Stimulated activated CD4-positive, alpha-beta T cell treated with anti-CD3 and anti-CD28 coated beads, Interleukin-12 subunit alpha, Interleukin-12 subunit beta, amount 100 ng/mL, for 48 hours (primary cell): ENCODE measurements at places on chromosomes 13 and 19.

DNA sequence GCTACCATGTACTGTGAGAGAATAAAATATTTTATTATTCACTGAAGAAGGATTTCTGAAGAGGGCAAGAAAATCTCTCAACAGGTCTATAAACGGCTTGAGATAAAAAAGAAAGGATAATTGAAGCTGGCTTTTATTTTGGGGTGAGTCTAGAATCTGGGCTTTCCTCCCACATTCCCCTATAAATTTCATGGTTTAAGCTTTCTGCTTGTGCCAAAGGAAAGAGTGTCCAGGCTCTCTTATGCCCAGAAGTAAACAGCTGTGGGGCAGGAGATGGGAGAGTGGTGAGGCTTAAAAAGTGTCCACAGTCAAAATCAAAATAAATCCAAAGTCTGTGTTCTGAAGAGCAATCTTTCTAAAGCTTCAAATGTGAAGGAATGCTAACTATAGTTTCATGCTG is 942.2 kb upstream of the MIR17HG start:
- no peak for DNase-seq

GRCh38 chr19:49758292-49758691 is 4.8 kb downstream of the TSKS start:
- no peak for DNase-seq

- peak; percentile 27 for DNase-seq
Measured at GRCh38 chr13:41075034-41075433, 13.7 kb downstream of the WBP4 start.

GRCh38 chr19:3669082-3669946 is 31.0 kb downstream of the PIP5K1C start:
- DNase-seq, result no peak

DNA sequence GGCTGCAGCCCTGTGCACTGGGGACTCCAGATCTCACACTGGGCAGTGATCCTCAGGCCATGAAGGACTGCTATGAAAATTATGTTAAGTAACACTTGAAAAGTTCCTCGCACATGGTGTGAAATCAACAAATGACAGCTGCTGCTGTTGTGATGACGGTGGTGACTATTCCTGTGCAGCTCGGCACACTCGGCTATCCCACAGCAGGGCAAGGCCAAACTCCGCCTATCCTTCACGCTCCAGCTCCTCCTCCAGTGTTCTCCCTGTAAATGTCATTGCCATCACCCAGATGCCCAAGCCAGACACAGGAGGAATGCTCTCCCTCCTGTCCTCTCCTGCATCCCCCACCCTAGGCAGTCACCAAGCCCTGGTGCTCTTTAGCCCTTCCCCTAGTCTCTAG is 31.3 kb downstream of the GRIK5 start:
- no peak for DNase-seq

- no peak for DNase-seq
Measured at GRCh38 chr13:79128158-79128557, 277.9 kb downstream of the RBM26 start.

GRCh38 chr13:20997301-20998161 is 63.9 kb downstream of the LATS2 start:
- DNase-seq, result no peak

DNA sequence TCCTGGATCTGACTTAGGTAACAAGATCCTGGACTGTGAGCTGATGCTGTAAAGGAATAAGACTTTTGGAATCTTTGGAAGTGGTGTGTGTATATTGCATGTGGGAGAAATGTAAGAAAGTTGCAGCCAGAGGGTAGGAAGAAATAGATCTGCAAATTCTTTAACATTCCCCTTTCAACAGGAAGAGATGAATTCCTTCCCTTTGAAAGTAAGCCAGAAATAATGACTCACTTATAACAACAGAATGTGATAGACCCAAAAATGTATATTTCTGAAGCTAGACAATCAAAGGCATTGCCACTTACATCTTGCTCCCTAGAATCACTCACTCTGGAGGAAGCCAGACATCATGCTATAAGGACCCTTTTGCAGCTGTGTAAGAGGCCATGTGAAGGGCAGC is 9.8 kb upstream of the SIAH3 start:
- no peak for DNase-seq

DNA sequence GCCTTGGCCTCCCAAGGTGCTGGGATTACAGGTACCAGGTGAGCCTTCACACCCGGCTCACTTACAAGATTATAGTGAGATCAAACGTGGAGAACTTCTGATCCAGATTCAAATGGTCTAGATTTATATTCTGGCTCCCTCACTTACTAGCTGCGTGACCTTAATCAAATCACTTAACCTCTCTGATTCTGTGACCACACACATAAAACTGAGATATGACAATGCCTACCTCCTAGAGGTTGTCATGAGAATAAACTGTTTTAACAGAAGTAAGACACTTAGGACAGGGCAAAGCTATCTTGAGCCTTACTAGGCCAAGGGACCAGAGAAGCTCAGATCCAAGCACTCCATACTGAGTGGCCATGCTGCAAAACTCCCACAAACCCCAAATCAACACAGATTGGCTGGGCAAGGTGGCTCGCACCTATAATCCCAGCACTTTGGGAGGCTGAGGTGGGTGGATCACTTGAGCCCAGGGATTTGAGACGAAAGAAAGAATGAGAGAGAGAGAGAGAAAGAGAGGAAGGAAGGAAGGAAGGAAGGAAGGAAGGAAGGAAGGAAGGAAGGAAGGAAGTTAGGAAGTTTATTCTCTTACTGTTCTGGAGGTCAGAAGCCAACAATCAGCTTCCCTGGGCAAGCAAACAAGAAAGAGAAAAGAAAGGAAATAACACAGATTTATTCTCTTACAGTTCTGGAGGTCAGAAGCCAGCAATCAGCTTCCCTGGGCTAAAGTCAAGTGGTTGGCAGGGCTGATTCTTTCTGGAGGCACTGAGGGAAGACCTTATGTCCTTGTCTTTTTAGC is 46.1 kb upstream of the MAP3K10 start:
- no peak for DNase-seq

- DNase-seq, result no peak
Measured at GRCh38 chr13:106867249-106867648, 299.3 kb upstream of the ARGLU1 start.

DNA sequence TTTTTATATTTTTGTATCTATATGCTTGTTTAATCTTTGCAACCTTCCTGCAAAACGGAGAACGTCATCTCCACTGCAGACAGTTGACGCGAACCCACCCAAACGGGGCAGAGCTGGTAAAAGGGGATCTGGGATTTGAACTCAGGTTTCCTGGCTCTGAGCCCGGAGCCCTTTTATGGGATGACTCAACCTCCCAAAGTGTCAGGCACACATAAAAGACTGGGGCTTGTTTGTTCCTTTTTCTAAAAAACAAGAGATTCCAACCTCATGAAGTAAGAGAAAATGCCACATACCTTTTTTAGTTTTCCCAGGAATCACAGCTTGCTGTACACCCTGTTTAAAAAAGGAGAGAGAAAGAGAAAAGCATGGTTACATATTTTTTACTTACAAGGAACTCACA is 78.9 kb downstream of the GADD45B start:
- no peak for DNase-seq

GRCh38 chr13:82292334-82292733 is 1589.9 kb downstream of the SLITRK1 start:
- DNase-seq, result no peak

DNA sequence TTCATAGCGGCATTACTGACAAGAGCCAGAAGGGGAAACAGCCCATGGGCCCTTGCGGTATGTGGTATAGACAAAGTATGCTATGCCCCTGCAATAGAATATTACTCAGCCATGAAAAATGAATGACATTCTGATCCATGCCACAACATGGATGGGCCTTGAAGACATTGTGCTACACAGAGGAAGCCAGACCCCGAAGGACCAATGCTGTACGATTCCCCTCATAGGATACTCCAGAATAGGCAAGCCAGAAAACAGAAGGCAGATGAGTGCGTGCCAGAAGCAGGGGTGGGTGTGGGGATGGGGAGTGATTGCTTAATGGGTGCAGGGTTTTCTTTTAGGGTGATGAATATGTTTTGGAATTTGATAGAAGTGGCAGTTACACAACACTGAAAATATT is 342.0 kb downstream of the TEX29 start:
- DNase-seq, result no peak

DNA sequence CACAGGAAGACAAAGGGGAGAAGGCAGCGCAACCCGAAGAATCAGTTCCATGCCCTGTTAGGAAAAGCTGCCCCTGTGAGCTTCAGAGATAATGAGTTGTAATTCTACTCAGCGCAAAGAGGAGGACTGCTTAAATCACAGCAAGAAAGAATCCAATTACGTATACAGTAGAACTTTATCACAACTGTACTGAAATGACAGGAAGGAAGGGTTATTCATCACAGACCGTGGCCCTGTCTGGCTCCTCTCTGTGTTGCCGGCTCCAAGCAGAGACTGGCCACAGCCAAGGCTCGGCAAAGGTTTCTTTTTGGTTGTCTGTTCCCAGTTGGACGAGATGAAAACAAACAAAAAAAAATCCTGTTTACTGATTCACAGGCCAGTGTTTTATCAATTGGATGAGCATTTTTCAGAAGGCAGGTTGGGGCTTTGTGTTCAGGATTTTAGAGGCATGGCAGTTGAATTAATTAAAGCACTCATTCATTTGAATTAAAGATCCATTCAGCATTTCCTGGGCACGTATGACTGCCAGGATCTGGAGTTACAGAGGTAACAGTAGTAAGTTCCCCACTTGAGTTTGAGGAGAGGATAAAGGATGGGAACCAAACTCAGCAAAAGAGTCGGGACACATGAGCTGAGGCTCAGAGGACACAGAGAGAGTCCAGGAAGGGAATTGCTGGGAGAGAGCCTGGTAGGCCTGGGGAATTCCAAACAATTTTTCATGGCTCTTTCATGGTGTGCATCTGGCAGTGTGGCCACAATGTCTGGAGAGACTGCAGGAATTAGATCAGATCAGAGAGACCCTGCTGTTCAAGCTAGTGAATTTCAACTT is 341.0 kb downstream of the DNAJC15 start:
- no peak for DNase-seq

- DNase-seq, result no peak
Measured at GRCh38 chr13:30792285-30793000, 57.1 kb downstream of the ALOX5AP start.

GRCh38 chr19:20102097-20102496 is 24.3 kb downstream of the ZNF90 start:
- no peak for DNase-seq

GRCh38 chr13:97743938-97744337 is 209.5 kb upstream of the IPO5 start:
- DNase-seq, result no peak

DNA sequence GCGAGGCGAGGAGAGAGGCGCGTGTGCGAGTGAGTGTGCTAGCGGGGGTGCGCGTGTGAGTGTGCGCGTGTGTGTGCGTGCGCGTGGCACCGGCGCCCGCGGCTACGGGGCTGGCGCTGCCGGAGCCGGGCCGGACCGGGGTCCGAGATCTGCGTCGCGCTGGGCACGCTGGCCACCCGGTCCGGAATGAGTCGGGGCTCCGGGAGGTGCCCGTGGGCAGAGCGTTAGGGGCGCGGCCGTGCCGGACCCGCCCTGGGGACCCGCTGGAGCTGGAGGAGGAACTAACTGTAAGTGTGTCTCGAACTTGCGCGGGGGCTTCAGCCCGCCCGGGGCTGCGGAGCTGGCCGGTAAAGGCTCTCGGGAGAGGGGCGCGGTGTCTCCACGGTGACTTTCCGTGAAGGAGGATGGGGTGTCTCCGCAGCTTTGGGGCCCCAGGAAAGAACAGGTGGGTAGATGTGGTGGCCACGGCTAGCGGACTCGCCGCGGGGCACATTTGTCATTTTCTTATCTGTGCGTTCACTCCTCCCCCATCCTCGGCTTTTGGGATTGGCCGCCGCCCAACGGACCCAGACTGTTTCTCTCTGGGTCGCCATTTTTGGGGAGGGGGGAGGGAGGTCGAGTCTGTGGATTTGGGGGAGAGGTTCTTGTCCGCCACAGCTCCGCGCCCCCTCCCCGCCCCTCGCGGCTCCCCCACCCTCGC is 10.1 kb upstream of the SOX1 start:
- DNase-seq, result no peak

- DNase-seq, result no peak
Measured at GRCh38 chr13:52353193-52353592, 52.8 kb downstream of the THSD1 start.

DNA sequence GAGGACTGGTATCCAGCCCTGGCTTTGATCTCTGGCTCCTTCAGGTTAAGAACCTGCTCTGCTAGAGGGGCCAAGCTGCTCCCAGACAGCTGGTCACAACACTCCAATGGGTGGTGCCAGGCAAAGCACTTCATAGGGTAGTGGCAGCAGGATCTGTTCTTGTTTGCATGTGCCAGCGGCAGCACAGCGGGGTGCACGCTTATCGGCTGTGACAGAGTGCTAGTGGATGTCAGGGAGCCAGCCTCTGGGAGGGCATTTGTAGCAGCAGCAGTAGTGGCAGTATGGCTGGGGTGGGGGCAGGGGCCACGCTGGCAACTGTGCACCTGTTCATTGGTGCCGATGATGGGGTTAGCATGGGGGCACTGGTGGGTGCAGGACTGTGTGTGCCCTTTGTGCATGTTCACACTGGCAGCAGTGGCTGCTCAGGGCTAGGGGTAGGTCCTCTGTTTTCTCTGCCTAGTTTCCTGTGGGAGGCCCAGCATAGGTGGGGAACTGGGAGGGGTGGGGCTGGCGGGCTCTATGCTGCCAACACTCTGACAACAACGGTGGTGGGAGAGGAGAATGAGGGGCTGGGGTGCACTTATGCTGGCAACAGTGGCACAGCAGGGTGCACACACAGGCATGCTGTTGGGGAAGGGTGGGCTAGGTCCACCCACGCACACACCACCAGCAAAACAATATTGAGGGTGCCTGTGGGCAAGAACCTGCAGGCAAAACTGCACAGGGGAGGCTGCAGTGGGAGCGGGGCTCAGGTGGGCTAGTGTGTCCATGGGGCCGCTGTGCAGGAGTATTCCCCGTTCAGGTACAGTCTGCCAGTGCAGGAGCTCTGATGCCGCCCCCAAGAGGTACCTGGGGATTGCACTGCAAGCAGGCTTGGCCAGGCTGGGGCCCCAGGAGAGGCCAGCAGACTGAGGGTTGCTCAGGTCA is 19.3 kb downstream of the AP1M1 start:
- no peak for DNase-seq

DNA sequence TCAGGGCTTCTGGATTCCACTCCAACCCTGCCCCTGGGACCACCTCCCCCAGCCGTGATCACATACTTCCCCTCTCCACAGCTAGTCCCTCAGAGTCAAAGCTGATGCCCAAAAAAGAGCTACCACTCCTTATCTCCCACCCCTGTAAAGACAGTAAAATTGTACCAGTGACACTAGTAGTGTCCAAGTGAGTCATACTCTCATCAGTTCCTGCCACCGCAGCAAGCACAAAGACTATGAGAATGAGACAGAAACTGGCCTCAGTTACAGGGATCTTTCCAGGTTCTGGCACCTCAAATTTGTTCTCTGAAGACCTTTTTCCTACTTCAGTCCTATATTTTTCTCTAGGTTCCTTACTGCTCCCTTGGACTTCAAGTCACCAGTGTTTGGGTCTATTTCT is 144.2 kb downstream of the SPRY2 start:
- no peak for DNase-seq

GRCh38 chr19:53981376-53981951 is 10.0 kb upstream of the CACNG6 start:
- no peak for DNase-seq

DNA sequence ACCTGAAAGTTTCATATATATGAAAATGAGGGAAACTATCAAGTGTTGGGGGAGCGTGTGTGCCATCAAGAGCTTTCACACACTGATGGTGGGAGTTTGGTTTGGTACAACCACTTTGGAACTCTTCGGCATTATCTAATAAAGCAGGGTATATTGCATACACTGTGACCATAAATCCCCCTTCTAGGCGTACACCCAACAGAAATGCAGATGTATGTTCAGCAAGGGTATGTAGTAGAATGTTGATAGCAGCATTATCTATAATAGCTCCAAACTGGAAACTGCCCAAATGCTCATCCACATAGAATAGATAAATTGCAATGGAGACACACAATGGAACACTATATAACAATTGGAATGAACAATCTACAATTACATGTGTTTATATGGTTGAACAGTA is 70.8 kb downstream of the FAM216B start:
- DNase-seq, result no peak
